Calu3 (cell line): ENCODE measurements at places on chromosomes 1 and 21. TPM values are rescaled to one million over a fixed set of nuclear protein-coding genes. Genes with fewer than 3 reads are reported as not detected.

DNA sequence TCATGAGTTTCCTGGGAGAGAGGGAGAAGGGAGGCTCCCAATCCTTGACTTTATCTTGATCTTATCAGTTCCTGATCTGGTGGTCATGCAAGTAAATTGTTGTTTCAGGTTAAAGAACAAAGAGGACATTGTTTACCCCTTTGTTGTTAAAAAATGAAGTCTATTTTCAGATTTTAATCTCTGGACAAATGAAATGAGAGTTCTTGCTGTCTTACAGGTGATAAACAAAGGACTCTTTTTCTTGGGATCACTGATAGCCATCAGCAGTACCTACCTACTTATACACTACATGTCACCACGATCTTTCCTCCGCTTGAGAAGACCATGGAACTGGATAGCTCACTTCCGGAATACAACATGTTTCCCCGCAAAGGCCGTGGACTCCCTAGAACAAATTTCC lies 48.4 kb downstream of the CHML start:
- DNase-seq, result no peak

Gene MIXL1
- total RNA-seq, result not detected in 2 replicates

Gene GJA5
- total RNA-seq, result not detected in 2 replicates

GRCh38 chr1:39333296-39333695 lies 128.8 kb downstream of the MACF1 start:
- no peak for DNase-seq

DNA sequence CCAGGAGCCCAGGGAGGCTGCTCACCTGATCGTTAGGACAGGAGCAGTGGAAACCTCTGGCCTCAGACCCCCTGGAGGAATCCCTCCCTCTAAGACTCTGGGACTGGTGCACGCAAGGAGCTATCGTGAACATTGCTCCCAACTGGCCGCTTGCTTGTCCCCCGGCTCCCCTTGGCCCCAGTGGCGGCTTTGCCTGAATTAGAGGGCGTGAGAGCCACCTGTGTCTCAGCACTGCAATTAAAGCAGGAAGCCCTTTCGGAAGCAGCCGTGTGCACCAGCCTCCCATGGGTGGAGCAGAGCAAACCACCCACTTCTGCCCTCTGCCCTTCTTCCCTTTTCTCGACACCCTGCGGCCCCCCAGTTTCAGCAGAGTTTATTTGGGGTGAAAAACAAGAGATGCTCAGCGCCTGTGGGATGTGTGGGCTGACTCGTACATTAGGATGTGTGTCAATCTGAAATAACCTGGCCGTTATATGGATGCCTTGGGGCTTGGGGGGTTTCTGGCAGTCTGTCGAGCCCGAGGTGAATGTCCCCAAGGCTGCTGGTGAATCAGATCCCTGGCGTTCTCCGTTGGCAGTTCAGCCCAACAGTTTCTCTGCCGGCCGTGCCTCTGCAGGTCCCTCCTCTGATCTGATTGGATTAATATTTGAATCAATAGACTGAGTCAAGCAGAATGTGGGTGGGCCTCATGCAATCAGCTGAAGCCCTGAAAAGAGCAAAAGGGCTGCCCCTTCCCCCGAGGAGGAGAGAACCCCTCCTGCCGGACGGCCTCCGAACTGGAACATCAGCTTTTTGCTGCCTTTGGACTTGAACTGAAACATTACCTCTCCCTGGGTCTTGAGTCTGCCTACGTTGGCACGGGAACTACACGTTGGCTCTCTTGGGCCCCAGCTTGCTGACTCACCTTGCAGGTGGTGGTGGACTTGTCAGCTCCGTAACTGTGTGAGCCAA lies 7.3 kb upstream of the UMODL1 start:
- DNase-seq, result peak; percentile 61

Gene AADACL4
- total RNA-seq, result not detected in 2 replicates

GRCh38 chr1:110237386-110238152 lies 27.5 kb downstream of the KCNC4 start:
- DNase-seq, result no peak

DNA sequence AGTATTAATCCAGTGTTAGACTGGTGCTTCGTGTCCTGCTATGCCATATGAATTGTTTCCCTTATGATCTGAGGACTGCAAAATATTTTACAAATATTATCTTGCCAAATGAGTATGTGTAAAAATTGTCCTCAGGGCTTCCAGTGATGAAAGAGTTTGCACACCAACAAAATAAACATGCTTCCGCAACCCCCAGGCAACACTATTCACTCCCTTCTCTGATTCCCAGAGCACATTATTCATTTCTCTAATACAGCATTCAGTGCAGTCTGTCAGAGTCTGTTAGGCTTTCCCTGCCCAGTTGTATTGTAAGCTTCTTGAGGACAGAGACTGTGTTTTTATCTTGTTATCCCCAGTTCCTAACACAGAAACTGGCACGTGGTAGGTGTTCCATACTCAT lies 409.9 kb upstream of the C1orf87 start:
- no peak for DNase-seq
